Activated naive CD8-positive, alpha-beta T cell treated with anti-CD3 and anti-CD28 coated beads for 36 hours (primary cell): ENCODE measurements at places on chromosomes 6 and 20. TPM values are rescaled to one million over a fixed set of nuclear protein-coding genes. Genes with fewer than 3 reads are reported as not detected.

DNA sequence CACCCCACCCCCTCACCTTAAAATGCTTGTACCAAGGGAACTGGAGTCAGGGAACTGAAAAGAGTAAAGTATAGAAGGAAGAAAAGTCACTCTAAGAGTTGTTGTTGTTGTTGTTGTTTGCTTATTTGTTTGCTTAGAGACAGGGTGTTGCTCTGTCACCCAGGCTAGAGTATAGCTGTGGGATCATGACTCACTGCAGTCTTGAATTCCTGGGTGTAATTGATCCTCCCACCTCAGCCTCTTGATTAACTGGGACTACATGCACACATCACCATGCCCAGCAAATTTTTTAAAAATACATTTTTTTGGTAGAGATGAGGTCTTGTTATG is 681.6 kb upstream of the GJE1 start:
- H3K4me3 ChIP-seq, result no peak overlapping the region
- peaks cover 5% of the 10 kb centered on the region for H3K4me1 ChIP-seq
- H3K27me3 ChIP-seq, result no peaks in the 10 kb centered on the region

The ZNF165 gene
- total RNA-seq, result 4.3 TPM

The COL19A1 gene
- total RNA-seq, result 0.36 TPM

The TRAPPC3L gene
- total RNA-seq, result not detected

The ZSCAN26 gene
- 5.8 TPM for total RNA-seq
